T-cell (primary cell): ENCODE measurements at places on chromosomes 16 and 17.

GRCh38 chr17:41417127-41417526 is 7.3 kb downstream of the KRT37 start:
- DNase-seq: no peak

DNA sequence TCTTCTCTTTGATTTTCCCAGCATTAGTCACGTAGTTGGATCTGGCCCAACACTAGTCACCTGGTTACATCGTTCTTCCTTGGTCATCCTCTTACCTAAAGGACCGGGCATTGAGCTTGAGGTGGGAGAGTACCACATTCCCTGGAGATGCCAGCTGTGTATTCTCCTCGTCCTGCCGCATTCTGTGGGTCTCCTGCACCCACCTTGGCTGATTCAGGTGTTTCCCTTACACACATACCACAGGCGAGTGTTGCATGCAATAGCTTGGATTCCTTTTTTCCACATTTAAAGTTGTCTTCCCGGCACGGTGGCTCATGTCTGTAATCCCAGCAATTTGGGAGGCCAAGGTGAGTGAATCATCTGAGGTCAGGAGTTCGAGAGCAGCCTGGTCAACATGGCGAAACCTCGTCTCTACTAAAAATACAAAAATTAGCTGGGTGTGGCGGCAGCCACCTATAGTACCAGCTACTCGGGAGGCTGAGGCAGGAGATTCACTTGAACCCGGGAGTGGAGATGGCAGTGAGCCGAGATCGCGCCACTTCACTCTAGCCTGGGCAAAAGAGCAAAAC is 21.6 kb upstream of the CLEC18C start:
- no peak for DNase-seq

DNA sequence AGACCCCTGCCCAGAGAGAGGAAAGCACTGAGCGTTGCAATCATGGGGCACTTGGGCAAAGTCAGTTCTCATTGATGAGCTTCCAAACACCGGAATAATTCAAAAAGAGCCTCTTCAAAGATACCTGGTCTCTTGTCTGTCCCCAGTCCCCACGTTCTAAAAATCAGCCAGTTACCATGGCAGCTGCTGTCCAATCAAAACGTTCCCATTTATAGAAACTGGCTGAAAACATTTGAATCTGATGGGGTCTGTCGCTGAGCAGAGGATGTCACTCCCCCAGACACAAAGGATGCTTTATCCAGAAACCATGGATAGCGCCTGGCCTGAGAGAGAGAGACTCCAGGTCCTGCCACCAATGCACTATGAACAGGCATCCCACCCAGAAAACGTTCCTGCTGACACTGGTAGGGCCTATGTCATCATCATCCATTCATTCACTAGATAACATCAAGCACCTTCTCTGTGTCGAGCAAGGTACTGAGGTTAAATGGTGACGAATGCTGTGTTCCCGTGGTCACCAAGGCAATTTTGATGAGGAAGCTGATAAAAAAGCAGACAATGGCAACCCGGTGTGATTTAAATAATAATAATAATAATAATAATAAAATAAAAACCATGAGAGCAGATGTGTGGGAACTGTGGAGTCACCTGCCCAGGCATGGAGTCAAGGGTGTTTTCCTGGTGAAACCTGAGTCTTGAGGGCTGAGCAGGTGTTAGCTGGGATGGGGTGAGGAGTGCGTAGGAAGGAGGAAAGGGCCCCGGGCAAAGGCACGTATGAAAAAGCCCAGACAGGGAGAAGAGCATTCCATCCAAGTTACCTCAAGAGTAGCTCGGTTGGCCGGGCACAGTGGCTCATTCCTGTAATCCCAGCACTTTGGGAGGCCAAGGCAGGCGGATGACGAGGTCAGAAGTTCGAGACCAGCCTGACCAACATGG is 19.0 kb upstream of the CALB2 start:
- DNase-seq: no peak

- no peak for DNase-seq
These were observed 67.4 kb downstream of the MED13 start for GRCh38 chr17:61997664-61998063.

DNA sequence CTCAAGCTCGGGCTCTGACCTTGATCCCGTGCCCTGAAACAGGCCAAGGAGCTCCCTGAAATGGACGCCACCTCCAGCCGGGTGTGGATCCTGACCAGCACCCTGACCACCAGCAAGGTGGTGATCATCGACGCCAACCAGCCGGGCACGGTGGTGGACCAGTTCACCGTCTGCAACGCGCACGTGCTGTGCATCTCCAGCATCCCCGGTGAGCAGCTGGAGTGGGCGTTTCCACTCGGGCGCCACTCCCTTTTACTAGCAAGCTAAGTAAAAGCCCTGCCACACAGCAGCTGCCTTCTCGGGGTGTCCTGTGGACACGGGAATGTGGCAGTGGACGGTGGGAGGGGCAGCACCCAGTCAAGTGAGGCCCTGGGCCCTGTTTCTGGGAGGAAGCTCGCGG is 6.4 kb downstream of the NME3 start:
- DNase-seq: no peak

DNA sequence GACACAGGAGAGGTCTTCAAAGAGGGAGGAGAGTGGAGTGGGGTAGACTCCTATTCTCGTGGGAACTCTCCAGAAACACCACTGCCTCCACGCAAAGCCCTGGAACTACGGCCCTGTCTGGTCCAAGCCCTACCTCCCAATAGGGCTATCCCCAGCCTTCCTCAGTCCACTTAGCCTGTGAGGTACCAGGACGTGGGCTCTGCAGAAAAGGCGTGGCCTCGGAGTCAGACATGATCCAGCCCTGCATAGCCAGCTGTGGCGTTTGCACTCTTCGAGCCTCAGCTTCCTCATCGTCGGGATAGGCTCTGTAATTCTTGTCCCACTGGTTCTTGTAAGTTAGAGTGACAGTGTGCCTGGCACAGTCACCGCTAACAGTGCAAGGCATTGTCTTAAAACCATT is 13.8 kb downstream of the ENDOV start:
- no peak for DNase-seq

DNA sequence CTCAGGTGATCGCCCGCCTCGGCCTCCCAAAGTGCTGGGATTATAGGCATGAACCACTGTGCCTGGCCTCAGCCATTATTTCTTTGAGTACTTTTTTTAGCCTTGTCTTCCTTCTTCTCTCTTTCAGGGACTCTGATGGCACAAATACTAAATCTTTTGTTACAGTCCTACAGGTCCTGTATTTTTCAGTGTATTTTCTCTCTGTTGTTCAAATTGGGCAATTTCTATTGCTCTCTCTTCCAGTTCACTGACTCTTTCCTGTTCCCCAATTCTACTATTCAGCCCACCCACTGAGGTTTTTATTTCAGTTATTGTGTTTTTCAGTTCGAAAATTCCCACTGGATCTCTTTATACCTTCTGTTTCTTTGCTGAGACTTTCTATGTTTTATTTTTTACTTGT is 7.5 kb upstream of the DOK4 start:
- DNase-seq: no peak

DNA sequence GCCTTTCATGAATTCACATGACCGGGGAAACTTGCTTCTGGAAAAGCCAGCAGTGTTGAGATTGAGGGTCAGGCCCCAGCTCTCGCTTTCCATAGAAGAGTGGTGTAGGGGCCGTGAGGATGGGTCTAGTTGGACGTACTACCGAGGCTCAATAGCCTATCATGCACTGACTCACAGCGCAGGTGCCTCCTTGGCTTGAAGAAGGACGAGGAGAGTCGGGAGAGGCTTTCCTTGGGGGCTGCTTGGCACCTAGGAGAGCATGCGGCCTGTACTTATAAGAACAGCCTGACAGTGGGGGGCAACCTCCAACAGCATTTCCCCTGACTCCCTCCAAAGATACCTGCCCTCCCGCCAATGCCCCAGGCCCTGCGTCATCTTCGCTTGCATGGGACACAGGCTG is 37.6 kb downstream of the WSCD1 start:
- no peak for DNase-seq

DNA sequence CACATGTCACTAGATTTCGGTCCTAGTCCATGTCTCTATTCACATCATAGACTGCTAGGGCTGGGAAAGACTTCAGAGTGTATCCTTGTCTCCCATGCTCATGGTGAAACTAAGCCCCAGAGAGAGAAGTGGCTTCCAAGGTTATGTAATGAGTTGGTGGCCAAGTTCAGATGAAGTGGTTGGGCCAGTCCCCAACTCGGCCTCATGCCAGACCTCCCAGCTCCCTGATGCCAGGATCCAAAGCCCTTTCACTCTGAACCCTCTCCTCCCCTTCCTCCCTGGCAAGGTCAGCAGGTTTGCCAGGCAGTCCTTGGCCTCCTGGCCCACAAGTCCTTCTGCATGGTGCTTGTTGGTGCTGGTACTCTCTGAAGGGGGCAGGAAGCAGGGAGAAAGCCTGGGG is 189.7 kb downstream of the AXIN2 start:
- no peak for DNase-seq

GRCh38 chr16:8751481-8752311 is 45.7 kb downstream of the TMEM186 start:
- no peak for DNase-seq

GRCh38 chr16:89945654-89946053 is 2.9 kb upstream of the DEF8 start:
- DNase-seq: no peak

- DNase-seq: no peak
These were observed 1.9 kb downstream of the CLEC16A start for GRCh38 chr16:10946308-10946707.
